Uterine smooth muscle cell (primary cell): ENCODE measurements at places on chromosomes 1 and 21. TPM values are rescaled to one million over a fixed set of nuclear protein-coding genes. Genes with fewer than 3 reads are reported as not detected.

TRIM67 gene
- total RNA-seq: not detected in 2 replicates

DENND2C gene
- 1.6 and 1.9 TPM in 2 replicates for total RNA-seq

PDE9A gene
- total RNA-seq: 1.9 and 2.1 TPM in 2 replicates

LRRC53 gene
- total RNA-seq: not detected in 2 replicates

PRR9 gene
- 0.12 and 1.2 TPM in 2 replicates for total RNA-seq

ZNF593OS gene
- total RNA-seq: not detected in 2 replicates

PLA2G4A gene
- 15.5 and 26.8 TPM in 2 replicates for total RNA-seq

AADACL3 gene
- total RNA-seq: not detected in 2 replicates

CTSK gene
- 199 and 485 TPM in 2 replicates for total RNA-seq

ABL2 gene
- total RNA-seq: 79.0 and 112 TPM in 2 replicates

ADAM15 gene
- 56.7 and 69.5 TPM in 2 replicates for total RNA-seq

CHIA gene
- total RNA-seq: not detected in 2 replicates
